HCEC 1CT (cell line): ENCODE measurements at places on chromosomes 12 and 14.

DNA sequence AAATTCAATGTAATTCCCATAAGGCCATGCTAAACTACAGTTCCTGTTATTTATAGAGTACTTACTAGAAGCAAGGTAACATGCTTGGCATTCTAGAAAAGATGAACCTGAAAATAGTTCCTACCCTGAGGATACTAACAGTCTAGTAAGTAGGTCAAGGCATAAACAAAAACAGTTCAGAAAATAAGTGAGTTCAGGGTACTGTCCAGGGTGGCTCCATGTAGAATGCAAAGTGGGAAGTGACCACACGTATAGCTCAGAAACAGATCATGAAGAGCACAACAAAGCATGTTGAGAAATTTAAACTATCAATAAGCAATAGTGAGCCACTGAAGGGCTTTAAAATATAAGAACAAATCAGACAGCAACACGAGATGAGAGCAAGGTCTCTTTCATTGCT, 2.3 kb downstream of the TMED10 start:
- no peak for DNase-seq

DNA sequence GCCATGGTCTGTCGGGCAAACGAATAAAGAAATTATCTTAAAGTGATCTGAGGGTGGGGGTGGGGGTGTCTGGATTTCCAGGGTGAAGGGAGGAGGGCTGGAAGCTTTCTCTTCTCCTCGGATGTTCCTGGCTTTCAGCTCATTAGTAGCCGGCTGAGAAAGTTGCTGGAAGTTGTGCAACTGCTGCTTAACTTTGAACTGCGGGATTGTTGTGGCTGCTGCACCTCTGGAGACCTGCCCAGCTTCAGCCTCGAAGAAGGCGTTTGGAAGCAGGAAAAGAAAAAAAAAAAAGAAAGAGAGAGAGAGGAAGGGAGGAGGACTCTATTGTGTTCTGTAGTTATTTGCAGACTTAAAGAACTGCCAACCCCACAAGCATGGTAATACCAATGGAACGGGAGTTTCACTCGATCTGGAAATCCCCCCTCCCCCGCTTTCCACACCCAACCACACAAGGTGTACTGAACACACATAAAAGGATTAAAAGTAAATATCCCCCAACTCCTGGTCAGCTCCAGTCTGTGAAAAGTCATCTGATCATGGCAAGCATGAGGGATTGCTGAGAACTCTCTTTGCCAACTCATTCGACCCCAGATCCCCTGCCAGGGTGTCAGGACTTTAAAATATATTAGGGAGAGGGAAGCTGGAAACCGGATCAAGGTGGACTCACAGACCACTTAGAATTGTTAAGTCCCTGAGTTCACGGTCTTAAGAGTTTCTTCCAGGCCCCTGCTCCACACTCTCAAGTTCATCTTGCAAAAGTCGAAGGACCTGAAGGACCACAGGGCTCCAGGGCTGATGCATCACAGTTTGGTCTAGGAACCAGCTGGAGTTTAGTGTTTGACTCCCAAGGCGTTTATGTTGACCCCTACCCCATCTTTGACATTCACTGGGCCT, at the start of gene RASSF9:
TSS of gene RASSF9 (minus strand) at position 213 of the 894 bp plus-strand sequence. CDS start at position 5, 208 bp downstream.
- DNase-seq: peak; percentile 46

GRCh38 chr12:8605057-8605456, 7.6 kb downstream of the AICDA start:
- no peak for DNase-seq

GRCh38 chr12:130504110-130504839, 166.6 kb downstream of the PIWIL1 start:
- DNase-seq: no peak

GRCh38 chr12:6461401-6462233, 8.9 kb downstream of the VAMP1 start:
- no peak for DNase-seq

GRCh38 chr14:68815298-68816182, 22.7 kb upstream of the ZFP36L1 start:
- DNase-seq: no peak

- DNase-seq: no peak
These were observed 11.7 kb upstream of the ERC1 start for GRCh38 chr12:979349-979748.

GRCh38 chr14:30020271-30020670, 92.6 kb upstream of the PRKD1 start:
- DNase-seq: no peak

GRCh38 chr12:53498235-53498630, 1.0 kb downstream of the MAP3K12 start:
- DNase-seq: no peak

- peak; percentile 40 for DNase-seq
These were observed 1.2 kb downstream of the MMP17 start for GRCh38 chr12:131829356-131829747.

- no peak for DNase-seq
These were observed 235.0 kb downstream of the AACS start for GRCh38 chr12:125300249-125300648.

- no peak for DNase-seq
These were observed 12.4 kb upstream of the SNAPC1 start for GRCh38 chr14:61749867-61750266.

DNA sequence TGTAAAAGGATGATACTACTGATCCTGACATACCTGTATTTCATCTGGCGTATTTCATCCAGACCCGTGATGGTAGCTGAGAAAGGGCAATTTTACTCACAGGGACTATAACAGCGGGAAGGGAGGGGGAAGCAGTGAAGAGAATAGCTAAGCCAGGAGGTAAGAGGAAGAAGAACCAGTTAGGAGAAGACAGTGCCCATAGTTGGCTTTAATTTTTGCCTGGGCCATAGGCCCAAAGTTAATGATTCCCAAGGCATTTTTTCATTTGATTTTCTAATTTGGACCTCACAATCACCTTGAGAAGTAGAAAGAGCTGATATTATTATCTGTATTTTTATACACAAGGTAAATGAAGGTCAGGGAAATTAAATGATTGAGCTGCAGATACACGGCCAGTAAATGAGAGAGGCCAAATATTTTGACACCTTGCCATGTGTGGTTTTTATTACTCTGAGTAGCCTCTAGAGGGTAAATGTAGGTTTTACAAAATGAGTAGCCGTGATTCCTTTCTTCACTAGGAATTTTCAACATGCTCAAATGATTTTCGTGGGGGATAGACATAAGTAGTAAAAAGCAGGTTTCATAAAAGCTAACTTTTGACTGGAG, 382.2 kb downstream of the FUT8 start:
- no peak for DNase-seq

DNA sequence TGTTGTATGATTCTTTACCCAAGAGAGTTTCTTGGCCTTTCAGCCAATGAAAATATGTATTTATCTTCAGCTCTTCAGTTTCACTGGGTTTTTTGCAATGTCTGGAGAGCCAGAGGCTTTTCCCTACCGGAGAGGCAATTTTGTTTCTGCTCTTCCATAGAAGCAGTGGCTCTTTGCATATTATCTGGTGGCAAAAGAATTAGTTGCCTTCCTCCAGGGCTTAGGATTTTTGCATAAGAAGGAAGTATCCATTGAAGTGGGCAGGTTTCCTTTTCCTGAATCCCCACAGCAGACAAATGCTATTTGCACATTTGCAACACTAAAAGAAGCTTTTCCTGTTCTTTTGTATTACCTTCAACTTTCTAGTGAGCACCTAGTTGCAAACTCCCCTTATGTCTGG, 75.2 kb downstream of the NTS start:
- no peak for DNase-seq

- DNase-seq: peak; percentile 45
These were observed 427.8 kb downstream of the BTG1 start for GRCh38 chr12:91717804-91718203.

DNA sequence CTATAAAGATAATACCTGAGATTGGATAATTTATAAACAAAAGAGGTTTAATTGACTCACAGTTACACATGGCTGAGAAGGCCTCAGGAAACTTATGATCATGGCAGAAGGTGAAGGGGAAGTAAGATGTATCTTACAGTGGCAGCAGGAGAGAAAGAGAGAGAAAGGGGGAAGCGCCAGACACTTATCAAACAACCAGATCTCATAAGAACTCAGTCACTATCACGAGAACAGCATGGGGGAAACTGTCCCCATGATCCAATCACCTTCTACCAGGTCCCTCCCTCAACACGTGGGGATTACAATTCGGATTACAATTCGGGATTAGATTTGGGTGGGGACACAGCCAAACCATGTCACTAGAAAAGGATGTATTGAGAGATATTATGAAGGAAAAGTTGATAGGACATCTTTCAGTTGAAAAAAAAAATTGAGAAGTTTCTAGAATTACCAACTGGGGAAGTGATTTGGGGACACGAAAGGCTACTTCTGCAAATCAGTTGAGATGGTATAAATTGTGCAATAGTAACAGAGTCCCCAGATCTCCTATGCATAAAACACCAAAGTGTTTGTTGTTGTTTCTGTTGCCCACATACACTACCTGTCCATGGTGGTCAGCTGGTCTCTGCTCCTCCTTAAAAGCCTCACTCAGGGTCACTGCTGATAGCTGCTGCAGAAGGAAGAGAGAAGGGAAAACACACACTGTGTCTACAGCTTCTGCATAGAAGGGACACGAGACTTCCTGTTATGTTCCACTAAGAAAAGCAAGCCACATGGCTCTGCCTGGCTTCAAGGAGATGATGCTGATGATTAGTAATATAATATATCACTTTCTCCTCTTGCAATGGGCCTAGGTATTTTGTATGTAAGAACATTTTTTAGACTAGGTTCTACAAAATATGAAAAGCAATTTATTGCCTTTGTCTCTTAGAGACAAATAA, 465.5 kb downstream of the PDZRN4 start:
- DNase-seq: no peak

- DNase-seq: peak; percentile 49
These were observed 34.7 kb upstream of the AP4S1 start for GRCh38 chr14:30990770-30991169.

- no peak for DNase-seq
These were observed 7.6 kb downstream of the CALCOCO1 start for GRCh38 chr12:53719649-53720048.

DNA sequence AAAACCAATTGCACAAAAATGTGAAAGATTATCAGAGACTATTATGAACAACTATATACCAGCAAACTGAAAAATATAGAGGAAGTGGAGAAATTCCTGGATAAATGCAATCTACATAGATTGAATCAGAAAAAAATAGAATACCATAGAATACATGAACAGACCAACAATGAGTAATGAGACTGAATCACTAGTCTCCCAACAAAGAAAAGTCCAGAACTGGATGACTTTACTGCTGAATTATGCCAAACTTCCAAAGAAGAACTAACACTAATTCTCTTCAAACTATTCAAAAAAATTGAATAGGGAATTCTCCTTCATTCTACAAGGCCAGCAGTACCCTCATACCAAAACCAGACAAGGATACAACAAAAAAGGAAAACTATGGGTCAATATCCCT, 60.6 kb downstream of the GUCY2C start:
- DNase-seq: peak; percentile 70

DNA sequence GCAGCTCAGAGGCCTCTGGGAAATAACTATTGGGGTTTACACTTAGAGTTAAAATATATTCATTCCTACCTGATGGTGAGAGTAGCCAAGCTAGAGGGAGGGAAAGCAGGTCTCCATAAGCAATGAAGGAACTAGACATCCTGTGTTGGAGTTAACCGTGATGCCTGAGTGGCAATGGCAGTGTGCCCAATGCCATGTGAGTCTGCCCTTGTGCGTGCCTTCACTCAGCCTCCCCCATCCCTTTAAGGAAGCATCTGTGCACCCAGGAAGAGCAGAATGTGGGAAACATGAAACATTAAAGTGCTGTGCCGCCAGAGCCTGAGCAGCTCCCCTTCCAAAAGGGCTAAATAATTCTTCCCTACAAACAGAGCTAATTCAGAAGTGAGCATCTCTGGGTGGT, 76.3 kb downstream of the COX16 start:
- DNase-seq: no peak

- DNase-seq: no peak
These were observed 6.8 kb upstream of the TWF1 start for GRCh38 chr12:43812926-43813325.

- DNase-seq: no peak
These were observed 36.2 kb upstream of the MDM1 start for GRCh38 chr12:68368327-68368726.

- DNase-seq: no peak
These were observed 24.2 kb downstream of the HIP1R start for GRCh38 chr12:122859303-122860039.

GRCh38 chr14:25048170-25049016, 1.6 kb downstream of the STXBP6 start:
- peak; percentile 87 for DNase-seq

DNA sequence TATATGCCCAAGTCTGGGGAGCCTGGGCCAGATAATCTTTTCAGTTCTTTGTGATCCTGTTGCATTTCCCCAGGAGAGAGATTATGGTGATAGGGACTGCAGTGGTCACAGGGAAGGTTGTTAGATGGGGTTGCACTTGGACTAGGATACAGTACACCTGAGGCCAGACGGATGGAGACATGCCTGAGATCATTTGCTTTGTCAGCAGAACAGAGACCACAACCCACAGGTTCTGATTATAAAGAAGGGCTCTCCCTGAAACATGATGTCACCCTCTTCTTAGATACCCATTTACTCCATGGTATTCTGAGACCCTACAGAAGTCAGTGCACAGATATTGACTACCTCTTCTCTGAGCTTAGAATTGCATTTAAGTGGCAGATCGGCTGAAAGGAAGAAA, 200.9 kb upstream of the IGF1 start:
- DNase-seq: no peak

DNA sequence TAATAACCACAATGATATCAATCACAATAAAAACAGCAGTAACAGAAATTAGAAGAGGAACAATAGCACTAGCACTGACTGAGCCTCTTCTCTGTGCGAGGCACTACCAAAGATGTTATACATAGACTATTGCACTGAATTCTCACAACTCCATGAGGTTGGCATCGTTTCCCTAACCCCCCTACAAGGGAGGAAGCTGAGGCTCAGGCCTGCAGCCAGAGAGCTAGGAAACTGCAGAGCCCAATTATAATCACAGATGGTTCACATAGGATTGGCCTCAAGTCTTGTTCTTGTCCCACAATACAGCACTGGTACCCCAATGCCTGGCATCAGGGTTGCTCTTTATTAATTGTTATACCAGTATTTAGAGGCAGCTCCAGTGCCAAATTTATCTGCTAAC, 278.0 kb downstream of the CEP128 start:
- DNase-seq: no peak

DNA sequence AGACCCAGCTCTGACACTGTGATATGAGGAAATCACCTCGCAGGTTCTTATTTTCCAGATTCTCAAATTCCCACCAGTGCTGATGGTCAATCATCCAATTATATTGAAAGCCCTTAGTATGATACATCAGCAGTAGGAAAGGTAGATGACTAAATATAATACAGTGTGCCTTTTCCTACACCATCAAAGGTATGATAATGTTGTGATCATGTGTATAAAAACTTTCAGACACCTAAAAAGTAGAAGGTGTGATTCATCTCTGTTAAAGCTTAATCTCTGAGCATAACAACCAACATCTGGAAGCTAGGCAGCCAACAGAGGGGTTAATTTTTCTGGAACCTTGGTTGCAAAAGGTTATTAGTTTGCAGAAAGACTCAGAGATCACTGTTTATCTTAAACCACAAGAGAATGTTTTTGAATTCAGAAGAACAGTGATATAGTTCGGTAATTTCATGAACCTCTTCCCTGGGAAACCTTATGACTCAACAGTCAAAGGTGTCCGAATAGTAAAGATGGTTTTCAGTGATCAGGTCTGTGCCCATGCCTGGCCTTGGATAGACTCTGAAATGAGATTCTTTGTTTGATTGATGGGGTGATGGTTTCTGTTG, 122.5 kb downstream of the ETV6 start:
- DNase-seq: no peak

GRCh38 chr14:56065621-56066290, 52.5 kb upstream of the PELI2 start:
- no peak for DNase-seq

- peak; percentile 51 for DNase-seq
These were observed 50.7 kb downstream of the ACSM4 start for GRCh38 chr12:7354529-7354928.

GRCh38 chr14:85131226-85131922, 398.6 kb upstream of the FLRT2 start:
- DNase-seq: no peak
